GM12865 (cell line): ENCODE measurements at places on chromosomes 7 and 10.
A peak's percentile ranks its signal among the peaks of the same experiment; 100 is the strongest.

DNA sequence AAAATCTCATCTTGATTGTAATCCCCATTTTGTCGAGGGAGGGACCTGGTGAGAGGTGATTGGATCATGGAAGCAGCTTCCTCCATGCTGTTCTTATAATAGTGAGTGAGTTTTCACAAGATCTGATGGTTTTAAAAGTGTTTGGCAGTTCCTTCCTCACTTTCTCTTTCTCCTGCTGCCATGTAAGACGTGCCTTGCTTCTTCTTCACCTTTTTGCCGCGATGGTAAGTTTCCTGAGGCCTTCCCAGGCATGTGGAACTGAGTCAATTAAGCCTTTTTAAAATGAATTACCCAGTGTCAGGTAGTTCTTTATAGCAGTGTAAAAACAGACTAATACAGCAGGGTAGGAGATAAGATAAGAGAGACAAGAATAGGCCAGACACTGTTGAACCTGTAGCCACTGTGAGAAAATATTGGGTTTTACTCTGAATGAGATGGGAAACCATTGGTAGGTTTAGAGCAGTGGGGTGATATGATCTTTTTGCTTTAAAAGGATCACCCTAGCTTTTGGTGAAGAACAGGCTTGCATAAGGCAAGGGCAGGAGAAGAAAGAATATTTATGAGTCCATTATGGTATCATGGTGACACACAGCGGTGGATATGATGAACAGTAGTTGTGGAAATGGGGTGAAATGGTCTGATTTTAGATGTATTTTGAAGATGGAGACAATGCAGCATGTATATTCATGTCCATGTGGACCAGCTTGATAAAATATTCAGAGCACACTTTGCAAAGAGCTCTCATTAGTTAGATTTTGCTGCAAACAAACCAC, 11.5 kb downstream of the OR6B1 start:
- no peak for DNase-seq

GRCh38 chr7:108406222-108406890, 49.9 kb downstream of the NRCAM start:
- no peak for DNase-seq

DNA sequence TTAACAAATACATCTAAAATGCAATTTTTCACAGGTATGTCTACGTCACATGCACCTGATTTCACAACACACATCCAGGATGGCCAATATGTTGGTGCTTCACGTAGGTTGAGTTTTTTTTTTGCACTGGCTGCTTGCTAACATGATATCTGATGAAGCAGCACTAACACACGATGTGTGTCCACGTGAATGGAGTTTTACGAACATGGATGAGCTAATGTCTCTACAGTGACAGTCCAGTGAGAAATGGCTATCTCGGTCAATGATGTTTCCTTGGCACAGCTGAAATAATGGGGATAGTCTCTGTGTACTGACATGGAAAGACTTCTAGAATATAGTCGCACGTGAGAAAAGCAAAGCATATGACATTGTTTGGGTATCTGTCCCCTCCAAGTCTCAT, 563.9 kb upstream of the ADARB2 start:
- DNase-seq = no peak

GRCh38 chr10:22573820-22574569, 140.4 kb downstream of the PIP4K2A start:
- DNase-seq = peak; percentile 38

- no peak for DNase-seq
These were observed 764.3 kb downstream of the TYW1 start for GRCh38 chr7:67760971-67761370.

DNA sequence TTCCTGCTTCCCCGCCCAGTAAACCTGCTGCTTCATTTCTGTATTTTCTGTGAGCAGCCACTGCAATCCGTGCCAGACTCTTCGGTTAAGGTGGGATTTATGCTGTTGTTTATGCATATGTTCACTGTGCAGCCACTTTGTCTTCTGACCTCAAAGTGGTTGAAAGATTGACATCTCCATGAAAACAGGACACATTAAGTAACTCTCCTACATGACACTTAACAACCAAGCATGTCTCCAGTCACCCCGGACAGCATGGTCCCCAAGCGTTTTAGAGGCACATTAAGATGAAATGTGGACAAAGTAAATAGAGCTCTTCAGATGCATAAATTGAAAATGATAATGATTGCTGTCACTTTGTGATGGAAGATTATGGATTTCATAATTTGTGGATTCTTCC, 421.3 kb downstream of the GFRA1 start:
- no peak for DNase-seq

- DNase-seq = no peak
These were observed 15.8 kb downstream of the GOLGA7B start for GRCh38 chr10:97865488-97865887.

DNA sequence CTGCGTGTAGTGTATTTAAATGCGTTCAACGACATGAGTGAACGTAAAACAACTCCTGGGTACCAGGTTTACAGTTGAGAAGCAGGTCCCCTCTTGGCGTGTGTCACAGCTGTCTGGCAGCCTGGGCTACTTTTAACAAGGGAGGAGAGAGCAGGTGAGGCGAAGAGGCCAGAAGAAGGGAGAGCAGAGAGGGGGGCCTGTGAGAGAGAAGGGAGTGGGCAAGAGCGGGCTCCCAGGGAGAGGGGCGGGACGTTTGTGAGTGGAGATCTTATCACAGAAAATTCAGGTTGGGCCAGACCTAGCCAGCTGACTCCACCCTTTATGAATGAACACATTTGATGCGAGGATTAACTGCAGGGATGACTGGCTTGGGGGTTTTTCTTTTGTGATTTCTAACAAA, 154.0 kb downstream of the CAMK1D start:
- no peak for DNase-seq

DNA sequence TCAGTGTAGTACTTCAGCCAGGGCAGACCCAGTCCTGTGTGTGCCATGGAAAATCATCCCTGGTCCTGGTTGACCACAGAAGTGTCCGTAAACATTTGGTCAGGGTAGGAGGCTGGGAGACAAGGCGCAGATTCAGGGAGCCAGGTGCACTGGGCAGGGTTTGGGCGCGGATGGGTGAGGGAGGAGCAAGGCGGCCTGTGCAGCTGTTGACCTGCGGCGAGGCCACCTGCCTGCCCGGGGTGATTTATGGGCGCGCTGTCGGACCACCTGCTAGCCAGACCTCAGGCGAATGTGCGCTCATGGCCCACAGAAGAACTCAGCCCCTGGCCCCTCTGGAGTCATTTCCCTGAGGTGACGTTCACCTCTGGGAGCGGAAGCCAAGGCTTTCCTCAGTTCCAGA, 6.6 kb downstream of the SFRP5 start:
- DNase-seq = no peak

DNA sequence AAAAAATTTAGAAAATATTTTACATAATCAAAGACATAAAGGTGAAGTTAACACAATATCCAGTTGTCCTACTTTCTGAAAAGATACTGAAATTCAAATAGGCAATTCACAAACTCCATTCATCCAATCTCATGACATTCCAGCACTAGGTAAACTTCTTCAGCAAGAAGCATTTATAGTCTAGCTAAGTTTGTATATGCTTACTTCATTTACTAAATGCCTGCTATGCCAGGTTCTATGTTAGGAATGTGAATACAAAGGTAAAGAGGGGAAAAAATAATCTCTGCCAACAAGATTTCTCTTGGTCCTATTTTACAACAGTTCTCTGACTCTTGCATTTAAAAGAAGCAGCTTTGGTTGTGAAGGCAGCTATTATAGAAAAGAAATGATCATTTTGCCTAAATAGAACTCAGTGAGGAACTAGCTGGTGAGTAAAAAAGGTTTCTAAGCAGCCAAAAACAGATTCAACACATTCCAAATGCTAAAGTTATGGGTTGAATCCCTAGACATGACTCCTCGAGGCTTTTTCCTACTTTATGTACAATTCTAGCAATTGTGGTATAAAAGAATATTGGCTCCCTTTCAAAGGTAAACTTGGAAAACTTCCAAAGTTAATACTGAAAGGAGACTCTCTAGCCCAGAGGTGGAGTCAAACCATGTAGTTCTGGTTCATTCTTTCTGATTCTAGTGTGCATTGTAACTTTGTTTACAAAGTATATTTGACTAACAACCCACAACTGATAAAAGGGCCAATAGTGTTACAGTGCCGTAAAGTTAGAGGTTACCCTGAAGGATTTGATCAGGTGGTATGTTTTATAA, 30.9 kb upstream of the KLHL7 start:
- no peak for DNase-seq

- DNase-seq = peak; percentile 56
These were observed 103.7 kb downstream of the MACC1 start for GRCh38 chr7:20113427-20114027.

GRCh38 chr7:28038175-28038797, 142.3 kb downstream of the JAZF1 start:
- no peak for DNase-seq

DNA sequence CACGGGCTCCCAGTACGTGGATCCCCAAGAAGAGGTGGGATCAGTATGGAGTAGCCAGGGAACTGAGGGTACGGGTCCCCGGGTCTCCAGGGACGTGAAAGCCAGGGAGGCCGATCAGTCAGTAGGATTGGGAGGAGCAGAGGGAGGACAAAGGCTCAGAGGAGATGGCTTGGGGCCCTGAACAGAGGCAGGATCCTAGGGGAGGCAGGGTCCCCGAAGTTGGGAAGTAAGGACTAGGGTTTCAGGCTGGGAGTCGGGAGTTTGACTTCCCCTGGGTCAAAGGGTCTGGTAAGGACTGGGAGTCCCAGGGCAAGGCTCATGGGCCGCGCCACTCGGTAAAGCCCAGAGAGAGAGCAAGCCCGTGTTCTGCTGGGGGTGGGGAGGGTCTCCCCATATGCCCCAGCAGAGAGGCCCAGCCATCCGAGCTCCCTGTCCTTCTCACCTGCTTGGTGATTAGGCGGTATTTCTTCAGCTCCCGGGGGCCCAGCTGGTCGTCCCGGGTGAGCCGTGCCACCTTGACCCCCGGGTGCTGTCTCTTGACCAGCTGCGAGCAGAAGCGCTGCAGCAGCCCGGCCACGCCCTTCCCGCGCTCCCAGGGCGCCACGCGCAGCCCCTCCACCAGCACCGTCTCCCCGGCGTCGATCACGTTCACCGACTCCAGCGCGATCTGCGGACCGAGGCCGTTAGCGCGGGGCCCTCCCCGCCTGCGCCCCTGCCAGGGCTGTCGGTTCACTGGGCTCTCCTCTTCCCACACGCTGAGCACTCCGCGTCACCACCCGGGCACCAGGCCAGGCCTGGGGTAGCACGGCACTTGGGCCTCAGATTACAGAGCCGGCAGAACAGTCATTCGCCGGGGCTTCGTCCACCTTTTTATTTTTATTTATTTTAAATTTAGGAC, 7.0 kb downstream of the NAT16 start:
- no peak for DNase-seq
